ENCODE measurements at places on chromosomes 11 and 22.

DNA sequence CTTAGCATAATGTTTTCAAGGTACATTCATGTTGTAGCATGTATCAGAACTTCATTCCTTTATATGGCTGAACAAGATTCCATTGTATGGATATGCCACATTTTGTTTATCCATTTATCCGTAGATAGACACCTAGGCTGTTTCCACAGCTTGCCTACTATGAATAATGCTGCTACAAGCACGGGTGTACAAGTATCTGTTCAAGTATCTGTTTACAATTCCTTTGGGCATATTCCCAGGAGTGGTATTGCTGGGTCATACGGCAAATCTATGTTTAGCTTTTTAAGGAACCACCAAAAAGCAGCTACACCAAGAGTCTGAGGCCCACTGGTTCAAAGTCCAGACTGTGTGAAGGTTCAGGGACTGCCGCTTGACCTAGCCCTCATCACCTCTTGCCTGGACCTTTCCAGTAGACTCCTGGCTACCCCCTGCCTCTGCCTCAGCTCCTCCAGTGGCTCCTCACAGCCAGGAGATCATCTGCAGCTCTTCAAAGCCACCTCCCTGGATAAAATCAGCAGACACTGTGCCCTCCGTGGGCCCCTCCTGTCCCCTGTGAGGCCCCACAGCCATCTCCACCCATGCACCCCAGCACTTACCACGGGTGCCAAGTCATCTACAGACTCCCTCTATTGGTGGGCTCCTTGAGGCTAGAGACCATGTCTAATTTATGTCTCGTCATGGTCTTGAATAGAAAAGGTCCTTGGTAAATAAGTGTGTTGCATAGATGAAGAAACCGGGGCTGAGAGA lies 160.3 kb downstream of the MN1 start:
- DNase-seq = no peak

DNA sequence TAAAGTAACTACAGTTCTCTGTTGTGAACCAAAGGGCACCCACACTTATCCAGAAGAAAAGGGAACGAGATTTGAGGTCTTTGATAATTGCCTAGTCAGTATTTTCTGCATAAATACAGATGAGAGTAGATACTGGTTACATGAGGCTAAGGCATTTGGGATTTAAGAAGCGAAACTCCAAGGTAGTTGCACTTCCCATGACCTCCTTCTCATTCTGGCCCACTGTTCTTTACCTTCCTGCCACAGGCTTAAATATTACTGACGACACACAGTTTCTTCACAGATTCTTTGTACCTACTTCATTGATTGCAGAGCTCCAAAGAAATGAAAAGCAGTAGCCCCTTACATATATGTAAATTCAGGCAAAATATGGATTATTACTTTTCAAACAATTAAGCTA lies 915.3 kb downstream of the LRRC4C start:
- DNase-seq = no peak

GRCh38 chr11:71204748-71205664 lies 47.4 kb downstream of the SHANK2 start:
- no peak for DNase-seq

DNA sequence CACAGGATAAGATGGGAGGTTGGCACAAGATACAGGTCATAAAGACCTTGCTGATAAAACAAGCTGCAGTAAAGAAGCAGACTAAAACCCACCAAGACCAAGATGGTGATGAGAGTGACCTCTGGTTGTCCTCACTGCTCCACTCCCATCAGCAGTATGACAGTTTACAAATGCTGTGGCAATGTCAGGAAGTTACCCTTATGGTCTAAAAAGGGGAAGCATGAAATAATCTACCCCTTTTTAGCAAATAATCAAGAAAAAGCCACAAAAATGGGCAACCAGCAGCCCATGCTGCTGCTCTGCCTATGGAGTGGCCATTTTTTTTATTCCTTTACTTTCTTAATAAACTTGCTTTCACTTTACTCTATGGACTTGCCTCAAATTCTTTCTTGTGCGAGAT lies 8.7 kb upstream of the PIWIL4 start:
- no peak for DNase-seq

GRCh38 chr11:95123556-95123955 lies 33.9 kb downstream of the ENDOD1 start:
- no peak for DNase-seq

DNA sequence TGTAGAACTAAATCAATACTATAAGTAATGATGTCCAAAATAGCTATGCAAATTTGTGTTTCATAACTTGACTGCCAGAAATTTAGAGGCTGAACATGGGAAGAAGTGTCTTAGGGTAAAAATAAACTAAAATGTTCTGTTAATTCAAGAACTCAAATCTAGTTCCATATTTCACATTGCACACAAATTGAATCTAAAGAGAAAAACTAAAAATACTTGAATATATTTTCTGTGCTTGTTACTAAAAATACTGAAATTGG lies 43.5 kb downstream of the FANCF start:
- DNase-seq = no peak
